T-helper 1 cell (primary cell): ENCODE measurements at places on chromosomes 11 and 22.

DNA sequence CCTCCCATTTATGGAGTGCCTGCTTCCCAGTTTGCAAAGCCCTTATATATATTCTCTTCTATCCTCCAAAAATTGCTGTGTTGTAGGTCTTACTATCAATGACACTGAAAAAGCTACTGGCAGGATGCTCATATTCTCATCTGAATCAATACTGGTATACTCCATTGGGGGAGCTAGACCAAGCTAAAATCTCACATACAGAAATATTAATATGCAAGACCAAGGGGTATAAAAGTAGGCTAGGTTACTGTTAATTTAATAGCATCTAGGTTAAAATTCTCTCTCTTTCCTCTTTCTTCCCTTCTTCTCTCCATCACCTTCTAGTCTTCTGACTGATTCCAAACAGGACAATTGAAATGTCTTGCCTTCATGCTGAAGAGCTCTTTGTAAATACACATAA is 17.1 kb upstream of the BDNF start:
- DNase-seq, result no peak

DNA sequence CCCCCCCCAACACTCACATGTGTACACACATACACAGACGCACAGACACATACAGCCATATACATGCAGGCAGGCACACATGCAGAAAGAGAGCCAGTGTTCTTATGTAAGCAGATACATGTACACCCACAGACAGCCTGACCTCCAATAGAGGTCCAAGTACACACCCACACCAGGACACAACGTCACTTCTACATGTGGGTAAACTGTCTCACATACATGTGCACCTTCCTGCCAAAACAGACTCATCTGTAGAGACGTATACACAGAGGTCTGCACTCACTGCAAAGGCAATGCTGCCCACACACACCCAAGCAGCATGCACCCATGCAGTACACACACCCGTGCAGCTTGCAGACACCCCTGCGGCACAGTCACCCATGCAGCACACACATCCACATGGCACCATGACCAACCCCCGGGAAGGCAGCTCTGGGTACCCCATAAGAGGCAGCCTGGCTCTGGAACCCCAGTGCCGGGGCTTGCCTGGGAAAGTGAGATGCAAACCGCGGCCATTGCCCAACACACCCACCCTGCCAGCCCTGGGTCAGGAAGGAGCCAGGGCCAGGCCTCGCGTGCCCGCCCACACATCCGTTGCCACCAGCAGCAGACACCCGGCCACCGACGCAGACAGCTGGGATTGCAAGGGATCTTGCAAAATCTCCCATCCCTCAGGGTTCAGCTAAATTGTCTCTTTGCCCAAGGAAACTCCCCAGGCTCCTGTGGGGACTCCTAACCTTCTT is 10.1 kb downstream of the CASTOR1 start:
- DNase-seq, result no peak

- no peak for DNase-seq
Measured at GRCh38 chr11:15775015-15775541, 581.3 kb downstream of the SOX6 start.

GRCh38 chr22:44445731-44446130 is 52.3 kb downstream of the RTL6 start:
- no peak for DNase-seq

GRCh38 chr11:65224930-65225278 is 36.9 kb upstream of the POLA2 start:
- no peak for DNase-seq

DNA sequence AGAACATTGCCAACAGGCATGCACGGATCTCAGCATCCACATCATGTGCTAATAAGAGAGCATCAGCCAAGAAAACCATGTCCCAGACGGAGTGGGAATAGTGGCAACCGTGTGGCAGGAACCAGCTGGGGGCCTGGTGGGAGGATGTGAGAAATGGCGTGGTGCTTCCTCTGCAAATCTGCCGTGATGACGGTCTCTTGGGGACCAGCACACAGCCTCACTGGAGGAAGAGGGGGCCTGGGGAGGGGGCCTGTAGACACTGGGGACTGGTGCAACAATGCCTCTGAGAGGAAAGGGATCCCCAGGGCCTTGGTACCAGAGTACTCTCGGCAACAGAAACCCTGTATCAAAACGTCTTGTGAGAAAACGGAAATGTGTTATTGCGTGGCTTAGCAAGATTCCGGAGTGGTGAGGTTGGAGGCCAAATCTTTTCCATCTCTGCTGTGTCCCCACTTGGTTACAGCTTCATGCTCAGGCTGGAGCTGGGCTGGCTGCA is 154.3 kb upstream of the TBCEL start:
- no peak for DNase-seq

DNA sequence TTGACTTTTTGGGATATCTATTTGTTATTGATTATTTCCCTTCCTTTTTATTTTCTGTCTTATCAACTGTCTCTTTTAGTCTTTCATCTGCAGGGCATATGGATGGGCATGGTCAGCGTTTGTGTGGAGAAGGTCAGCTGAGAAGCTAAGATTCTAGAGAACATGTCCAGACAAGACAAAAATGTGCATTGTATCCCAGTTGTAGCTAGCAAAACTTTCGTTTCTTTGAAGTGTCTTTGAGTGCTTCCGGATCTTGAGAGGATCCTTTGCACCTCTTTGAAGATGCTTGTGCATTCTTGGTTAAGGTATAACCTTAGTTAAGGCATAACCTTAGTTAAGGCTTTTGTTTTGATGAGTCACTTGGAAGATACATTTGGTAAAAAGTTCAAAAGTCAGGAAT is 329.9 kb upstream of the LRRC4C start:
- DNase-seq, result no peak

DNA sequence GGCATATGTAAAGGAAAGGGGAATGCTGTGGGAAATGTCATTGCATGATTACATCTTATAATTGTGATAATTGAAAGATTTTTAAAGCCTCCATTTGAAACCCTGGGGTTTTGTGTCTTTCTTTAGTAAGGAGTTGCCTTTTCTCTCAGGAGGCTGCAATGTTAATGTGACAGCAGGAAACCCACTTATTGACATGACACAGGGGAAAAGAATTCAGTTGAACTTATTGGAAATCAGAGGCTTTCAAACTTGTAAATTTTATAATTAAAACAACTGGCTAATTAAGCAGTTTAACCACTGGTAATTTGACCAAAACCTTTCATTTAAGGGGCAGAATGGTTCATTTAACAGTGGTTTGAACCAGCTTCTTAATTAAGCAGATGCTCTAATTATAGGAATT is 31.2 kb downstream of the MRPL48 start:
- no peak for DNase-seq

DNA sequence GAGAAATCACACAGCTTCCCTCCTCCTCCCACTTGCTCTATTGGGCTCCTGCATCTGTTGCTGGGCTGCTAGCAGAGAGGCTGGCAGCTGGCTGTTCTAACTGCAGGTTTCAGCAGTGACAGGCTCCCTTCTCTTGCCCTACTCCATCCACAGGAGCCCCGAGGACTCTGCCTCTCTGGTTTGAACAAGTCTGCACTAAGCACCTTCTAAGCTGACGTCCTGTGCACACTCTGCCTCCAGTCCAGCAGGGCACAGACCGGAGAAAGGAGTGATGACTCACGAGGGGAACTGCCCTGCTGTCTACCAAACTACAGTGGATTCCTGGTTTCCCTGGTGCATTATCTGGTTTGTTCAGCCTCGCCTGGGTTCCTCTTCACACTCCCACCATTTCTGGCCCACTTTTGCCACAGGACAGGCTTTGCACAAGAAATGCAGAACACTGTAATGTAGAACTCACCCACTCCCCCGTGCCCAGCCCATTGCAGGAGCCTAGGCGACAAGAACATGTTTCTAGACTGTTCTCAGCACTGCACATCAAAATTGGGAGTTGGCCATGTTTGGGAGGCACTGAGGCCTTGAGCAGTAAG is 26.0 kb downstream of the IL10RA start:
- DNase-seq, result no peak

GRCh38 chr11:7690648-7691047 is 15.6 kb downstream of the OVCH2 start:
- DNase-seq, result no peak

DNA sequence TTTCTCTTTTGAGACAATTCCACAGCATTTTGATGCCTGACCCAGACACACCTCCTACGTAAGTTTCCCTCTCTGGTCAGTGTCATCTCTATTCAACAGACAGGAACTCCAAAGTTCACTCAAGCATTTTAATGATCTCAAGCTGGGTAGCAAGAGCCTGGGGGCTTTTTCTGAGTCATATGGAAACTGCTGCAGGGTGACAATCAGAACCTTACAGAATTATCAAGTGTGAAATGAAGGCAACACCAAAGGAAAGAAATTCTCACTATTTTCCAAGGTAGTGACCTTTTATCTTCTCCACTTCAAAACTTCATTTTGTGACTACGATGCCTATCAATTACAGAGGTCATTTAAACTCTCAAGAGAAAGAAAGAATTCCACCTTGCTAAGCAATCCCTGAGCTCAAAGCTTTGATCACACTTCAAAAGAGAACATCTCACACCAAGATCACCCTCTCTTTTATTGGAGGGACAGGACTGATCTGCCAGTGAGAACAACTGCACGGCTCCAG is 229.0 kb upstream of the ZC3H12C start:
- DNase-seq, result no peak

DNA sequence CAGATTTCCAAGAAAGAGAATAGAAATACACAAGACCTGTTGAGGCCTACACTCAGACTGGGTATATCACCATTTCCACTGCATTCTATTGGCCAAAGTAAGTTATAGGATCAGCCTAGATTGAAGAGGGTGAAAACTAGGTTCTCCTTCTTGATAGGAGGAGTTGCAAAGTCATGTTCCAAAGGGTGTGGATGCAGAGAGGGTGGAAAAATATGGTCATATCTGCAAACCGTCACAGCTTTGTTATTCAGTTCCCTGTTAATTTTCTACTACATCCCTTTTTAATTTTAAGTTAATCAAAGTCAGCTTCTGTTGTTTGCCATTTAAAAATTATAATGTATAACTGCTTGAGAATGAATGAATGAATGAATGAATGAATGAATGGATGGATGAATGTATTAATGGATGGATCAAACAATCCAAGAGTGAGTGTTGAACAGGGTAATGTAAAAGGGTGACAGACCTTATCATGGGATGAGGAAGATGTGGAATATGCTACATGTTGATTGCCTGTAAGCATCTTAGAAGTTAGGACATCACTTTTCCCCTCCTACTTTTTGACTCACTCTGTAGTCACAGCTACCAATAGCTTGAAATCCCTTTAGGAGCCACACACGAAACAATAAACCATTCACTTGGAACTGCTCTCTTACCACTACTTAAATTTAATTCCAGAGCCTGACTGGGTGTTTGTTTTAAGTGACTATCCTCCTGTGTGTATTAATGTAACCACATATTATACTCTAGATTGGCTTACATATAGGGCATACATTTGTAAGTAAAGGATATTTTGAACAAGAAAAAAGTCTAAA is 121.5 kb downstream of the CCDC34 start:
- no peak for DNase-seq

DNA sequence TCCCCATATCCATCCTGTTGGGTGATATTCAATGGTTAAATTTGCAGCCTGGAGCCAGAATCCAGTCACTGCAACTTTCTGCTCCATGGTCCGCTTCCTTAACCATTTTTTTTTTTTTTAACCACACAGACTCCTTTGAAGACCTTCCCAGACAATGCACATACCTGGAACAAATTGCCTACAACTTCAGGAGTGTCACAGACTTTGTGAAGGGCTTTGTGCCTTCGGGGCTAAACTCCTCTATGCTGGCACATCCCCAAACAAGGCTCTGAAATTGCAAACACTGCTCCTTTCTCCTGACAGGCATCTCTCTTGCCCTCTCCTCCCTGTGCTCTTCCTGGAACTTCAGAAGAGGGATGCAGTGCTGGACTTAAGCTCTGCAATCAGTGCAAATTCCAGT is 40.6 kb downstream of the TENM4 start:
- no peak for DNase-seq

GRCh38 chr22:30224161-30224857 is 22.2 kb downstream of the LIF start:
- DNase-seq, result no peak

GRCh38 chr11:26144291-26144690 is 187.6 kb upstream of the ANO3 start:
- no peak for DNase-seq

- no peak for DNase-seq
Measured at GRCh38 chr11:75735181-75735845, 17.7 kb downstream of the MOGAT2 start.

GRCh38 chr11:47899801-47900200 is 51.7 kb upstream of the NUP160 start:
- DNase-seq, result no peak

DNA sequence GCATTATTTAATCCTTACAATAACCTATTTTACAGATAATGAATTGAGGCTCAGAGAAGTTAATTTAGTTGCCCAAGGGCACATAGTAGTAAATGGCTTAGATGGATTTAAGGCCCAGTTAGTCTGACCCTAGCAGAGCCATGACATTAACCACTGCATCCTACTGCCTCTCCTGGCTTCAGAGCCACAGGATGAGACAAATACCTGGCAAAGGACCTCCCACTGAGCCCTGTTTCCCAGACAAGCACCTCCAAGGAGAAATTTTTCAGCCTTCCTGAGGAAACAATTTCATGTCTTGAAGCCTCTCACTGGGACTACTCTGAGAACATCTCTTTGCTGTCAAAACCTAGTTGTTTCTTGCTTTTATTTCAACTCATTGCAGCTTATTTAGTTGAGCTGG is 28.4 kb downstream of the IZUMO1R start:
- no peak for DNase-seq

- DNase-seq, result no peak
Measured at GRCh38 chr11:134126217-134126822, 57.4 kb downstream of the JAM3 start.

DNA sequence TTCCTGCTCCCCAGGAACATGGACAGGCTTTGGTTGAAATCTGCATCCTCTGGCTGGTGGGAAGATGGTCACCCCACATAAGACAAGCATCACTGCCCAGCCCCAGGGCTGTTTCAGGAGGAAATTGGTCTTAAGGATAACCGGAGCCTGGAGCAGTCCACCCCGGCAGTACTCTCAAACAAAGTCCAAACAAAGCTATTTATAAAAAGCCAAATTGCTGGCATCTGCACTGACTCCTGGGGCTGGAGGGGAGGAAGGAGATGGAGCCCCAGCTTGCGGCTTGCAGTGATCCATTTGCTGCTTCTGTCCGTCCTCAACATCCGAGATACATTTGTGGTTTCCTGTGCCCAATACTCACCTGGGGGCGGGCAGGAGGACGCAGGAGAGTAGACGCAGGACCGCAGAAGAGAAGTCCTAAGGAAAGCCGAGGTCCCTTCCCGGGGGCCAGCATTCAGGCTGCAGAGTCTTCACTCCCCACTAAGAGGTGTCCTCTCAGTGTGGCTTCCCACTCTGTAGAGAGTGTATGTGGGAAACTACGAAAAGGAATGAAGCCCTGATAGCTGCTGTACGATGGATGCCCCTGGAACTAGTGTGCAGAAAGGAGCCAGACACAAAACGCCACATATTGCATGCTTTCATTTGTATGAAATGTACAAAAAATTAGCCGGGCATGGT is 107.3 kb upstream of the FGF3 start:
- no peak for DNase-seq
